Stimulated activated CD8-positive, alpha-beta memory T cell treated with anti-CD3 and anti-CD28 coated beads, Interleukin-4, amount 100 ng/mL, for 1 hour (primary cell): ENCODE measurements at places on chromosomes 7 and 10.

DNA sequence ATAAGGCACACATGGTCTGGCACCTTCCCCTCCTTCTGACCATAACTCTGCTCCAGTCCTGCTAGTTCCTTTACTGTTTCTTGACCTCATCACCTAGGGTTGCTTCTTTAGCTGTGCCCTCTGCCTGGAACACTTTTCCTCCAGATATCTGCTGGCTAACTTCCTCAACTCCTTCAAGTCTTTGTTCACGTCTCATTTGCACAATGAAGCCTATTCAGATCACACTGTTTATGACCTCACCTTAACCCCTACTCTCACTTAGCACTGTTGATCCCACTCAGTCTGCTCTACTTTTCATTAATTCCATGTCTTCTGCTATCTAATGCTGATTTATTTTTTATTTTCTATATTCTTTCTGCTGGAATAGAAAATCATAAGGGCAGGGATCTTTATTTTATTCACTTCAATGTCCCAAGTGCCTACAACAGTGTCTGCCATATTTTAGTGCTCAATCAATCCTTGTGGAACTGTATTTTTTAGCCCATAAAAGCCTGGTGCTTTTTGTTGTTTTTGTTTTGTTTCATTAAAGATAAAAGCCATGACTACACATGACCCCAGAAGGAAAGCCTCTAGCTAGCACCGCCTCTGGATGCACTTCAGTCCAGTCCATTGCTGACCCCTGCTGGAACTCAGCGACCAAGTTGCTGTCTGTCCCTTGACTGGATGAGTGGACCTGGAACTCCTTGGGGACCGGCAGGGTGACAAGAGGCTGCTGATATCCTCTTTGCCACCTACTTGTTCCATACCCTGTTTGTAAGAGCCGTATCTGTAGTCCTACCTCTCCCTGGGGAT is 12.3 kb downstream of the KLF14 start:
- no peak for DNase-seq

DNA sequence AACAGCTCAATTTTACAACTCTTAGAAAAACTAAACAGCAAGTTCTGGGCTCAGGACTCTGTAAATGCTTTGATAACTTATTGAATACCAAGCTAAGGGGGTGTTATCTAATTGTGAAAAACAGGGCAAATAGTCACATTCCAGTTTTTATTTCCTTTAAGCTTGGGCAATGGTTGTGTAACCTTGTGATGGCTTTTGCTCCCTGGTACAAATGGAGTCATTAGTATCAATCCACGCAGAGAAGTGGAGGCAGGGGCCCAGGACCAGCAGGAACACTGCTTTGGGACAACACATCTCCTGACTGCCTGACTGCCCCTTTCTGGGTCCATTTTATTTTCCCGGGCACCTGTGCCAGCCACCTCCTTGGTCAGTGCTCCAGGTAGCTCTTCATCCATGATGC is 5.8 kb upstream of the PRKAG2 start:
- no peak for DNase-seq

- DNase-seq, result no peak
Measured at GRCh38 chr10:74081192-74081803, 69.3 kb downstream of the AP3M1 start.

DNA sequence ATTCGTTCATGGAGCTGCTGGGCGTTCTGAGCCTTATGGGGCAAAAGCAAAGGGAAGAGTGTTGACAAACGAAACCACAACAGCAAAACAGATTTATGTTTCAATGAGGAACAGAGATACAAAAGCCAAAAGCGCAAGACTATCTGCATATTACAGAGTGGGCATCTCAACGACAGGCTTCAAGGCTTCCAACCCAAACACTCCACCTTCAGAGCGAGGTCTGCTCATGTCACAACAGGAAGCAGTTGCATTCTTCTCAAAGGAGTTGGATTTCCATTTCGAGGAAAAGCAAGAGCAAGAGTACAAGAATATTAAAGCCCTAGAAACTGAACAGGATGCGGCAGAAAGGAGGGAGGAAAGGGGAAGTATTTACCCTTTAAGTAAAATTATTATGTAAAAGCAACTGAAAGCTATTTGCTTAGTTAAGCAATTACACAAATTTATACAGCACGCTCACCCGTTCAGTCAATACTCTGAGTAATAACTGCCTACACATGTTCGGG is 189.3 kb downstream of the ELMO1 start:
- DNase-seq, result no peak
